NCI-H524 (cell line): ENCODE measurements at places on chromosomes 7 and 10.
A peak's percentile ranks its signal among the peaks of the same experiment; 100 is the strongest.

DNA sequence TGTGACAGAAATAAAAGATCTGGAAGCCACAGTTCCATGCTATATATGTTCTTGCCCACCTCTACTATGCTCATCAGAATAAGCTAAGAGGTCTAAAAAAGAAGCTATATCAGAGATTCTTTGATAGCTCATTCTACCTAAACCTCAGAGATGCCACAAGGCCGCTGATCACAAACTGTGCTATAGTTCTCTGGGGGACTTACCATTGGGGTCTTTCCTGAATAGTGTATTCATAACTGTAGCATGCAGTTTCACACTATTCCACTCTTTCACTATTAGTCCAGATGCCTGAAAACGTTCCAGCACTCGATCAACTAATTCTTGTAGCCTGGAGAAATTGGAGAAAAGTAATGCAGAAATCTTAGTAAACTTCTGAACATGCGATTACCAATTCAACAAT is 44.5 kb upstream of the SPOCK2 start:
- DNase-seq, result no peak

- DNase-seq, result no peak
Measured at GRCh38 chr10:106183041-106183440, 981.5 kb downstream of the SORCS1 start.

DNA sequence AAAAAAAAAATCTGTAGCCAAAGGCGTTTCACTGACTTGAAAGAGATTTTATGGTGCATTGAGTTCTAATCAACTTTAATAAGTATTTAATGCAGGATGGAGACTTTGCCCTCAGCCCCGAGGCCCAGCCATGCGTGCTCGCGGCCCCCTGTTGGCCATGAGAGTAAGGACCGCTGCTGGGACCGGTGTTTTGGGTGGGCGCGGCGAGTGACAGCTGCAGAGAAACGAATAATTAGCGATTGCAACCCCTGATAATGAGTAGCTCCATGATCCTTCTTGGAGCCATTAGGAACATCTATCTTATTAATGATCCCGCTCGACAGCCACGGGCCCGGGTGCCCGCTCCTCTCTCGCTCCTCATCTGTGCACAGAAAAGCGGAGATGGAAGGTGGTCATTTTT is 347.4 kb downstream of the RPS24 start:
- no peak for DNase-seq

GRCh38 chr10:28777911-28778310 is 100.6 kb downstream of the BAMBI start:
- DNase-seq, result no peak

DNA sequence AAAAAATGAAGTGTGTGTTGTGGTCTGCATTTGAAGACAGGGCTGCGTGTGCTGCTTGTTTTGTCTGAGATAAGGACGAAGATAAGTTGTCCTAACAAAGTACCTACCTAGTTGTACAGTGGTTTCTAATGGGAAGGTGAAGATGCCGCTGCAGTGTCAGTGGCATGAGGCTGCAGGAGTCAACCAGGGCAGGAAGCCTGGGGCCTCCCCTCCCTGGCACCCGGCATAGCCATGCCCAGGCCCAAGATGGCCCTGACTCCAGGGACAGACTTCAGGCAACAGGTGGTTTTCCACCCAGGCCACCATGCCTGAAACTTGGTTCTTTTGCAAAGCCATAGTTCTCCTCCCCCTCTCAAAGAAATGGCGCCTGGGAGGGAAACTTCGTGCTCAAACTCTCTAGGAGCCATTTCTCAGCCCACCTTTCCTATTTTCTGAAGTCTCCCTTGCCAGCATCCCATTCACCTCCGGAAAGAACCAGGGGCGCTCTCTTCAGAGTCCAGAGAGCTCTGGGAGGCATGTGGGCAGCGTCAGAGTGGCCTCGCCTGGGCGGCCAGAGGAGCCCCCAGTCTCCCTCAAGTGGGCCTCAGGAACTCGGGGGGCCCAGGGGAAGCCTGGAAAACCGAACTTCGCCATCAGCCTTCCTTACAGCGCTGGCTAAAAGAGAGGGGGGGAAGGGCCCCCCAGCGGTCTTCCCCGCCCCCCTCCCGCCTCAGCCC is 2.1 kb upstream of the KAT6B start:
- no peak for DNase-seq

GRCh38 chr7:76234931-76235441 is 33.3 kb downstream of the SRRM3 start:
- DNase-seq, result peak; percentile 65

GRCh38 chr10:119360181-119360921 is 153.0 kb downstream of the GRK5 start:
- no peak for DNase-seq

- DNase-seq, result no peak
Measured at GRCh38 chr7:3214090-3214413, 87.0 kb upstream of the SDK1 start.

GRCh38 chr7:87476179-87476557 is 688 bp upstream of the ABCB4 start:
- no peak for DNase-seq

GRCh38 chr7:53993224-53993623 is 549.0 kb upstream of the VSTM2A start:
- no peak for DNase-seq
